Suprapubic skin (tissue), 4 donors: ENCODE measurements at places on chromosomes 5 and 9.

DNA sequence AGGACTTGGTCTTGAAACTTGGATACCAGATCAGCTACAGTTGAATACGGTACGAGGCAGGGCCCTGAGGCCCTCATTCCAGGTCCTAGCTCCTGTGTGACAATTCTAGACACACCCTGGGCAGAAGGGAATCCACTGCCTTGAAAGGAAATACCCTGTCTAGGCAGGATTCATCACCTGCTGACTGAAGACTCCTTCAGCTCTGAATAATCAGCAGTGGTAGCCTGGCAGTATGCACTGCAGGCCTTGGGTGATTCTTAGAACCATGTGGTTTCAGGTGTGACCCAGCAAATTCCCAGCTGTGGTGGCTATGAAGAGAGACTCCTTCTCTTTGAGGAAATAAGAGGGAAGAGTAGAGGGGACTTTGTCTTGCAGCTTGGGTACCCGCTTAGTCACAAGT is 17.2 kb upstream of the EFNA5 start:
- DNase-seq: no peak
- H3K4me3 ChIP-seq: no peak overlapping the region
- no peaks in the 10 kb centered on the region for H3K4me1 ChIP-seq
- no peaks in the 10 kb centered on the region for H3K27me3 ChIP-seq
- no peaks in the 10 kb centered on the region for H3K36me3 ChIP-seq
- no peak overlapping the region for H3K27ac ChIP-seq

GRCh38 chr5:9557696-9558095 is 11.8 kb upstream of the SEMA5A start:
- H3K36me3 ChIP-seq: no peaks in the 10 kb centered on the region
- H3K27me3 ChIP-seq: no peaks in the 10 kb centered on the region
- no peak overlapping the region for H3K27ac ChIP-seq
- DNase-seq: no peak
- peaks cover 8% of the 10 kb centered on the region for H3K4me1 ChIP-seq

DNA sequence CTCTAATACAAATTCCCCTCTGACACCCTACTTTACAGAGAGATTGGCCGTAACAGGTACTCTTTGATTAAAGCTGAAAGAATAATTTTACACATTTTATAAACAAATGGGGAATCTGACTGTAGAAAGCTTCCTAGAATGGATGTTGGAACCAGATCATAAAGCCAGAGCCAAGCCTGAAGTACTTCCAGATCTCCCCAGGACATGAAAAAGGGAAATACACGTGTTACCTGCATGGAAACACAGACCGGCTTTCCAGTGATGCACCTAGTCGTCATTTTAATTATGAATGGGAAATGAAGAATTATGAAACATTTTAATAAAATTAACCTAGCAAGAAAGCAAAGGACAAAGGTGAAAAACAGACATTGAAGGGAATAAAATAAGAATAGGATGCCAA is 66.5 kb downstream of the ERCC6L2 start:
- DNase-seq: no peak
- no peak overlapping the region for H3K27ac ChIP-seq

GRCh38 chr5:96687080-96687479 is 24.9 kb downstream of the CAST start:
- H3K27ac ChIP-seq: no peak overlapping the region
- H3K4me1 ChIP-seq: peaks cover 15% of the 10 kb centered on the region
- no peaks in the 10 kb centered on the region for H3K27me3 ChIP-seq
- no peak for DNase-seq
- H3K4me3 ChIP-seq: no peak overlapping the region

DNA sequence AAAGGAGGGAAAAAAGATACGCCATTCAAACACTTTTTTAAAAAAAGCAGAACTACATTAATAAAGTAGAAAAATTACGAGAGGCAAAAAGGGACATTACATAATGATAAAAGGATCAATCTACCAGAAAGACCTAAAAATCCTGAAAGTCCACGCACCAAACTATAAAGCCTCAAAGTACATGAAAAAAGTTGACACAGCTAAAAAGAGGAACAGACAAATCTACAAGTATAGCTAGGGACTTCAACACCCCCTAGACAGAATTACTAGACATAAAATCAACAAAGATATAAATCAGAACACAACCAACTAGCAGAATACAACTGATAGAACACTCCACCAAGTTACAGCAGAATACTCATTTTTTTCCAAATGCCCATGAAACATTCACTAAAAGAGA is 11.1 kb downstream of the CAMSAP1 start:
- H3K4me1 ChIP-seq: peaks cover 7% of the 10 kb centered on the region
- no peaks in the 10 kb centered on the region for H3K27me3 ChIP-seq
- no peak overlapping the region for H3K4me3 ChIP-seq
- no peaks in the 10 kb centered on the region for H3K36me3 ChIP-seq
- no peak for DNase-seq
- H3K27ac ChIP-seq: no peak overlapping the region

GRCh38 chr5:33370466-33370859 is 70.3 kb upstream of the TARS1 start:
- no peaks in the 10 kb centered on the region for H3K36me3 ChIP-seq
- H3K4me1 ChIP-seq: no peaks in the 10 kb centered on the region
- no peak overlapping the region for H3K4me3 ChIP-seq
- DNase-seq: no peak
- H3K27me3 ChIP-seq: no peaks in the 10 kb centered on the region

GRCh38 chr5:78058625-78059024 is 235.9 kb downstream of the AP3B1 start:
- no peaks in the 10 kb centered on the region for H3K4me1 ChIP-seq
- no peak for DNase-seq
- no peaks in the 10 kb centered on the region for H3K27me3 ChIP-seq
- H3K27ac ChIP-seq: no peak overlapping the region
- H3K4me3 ChIP-seq: no peak overlapping the region

DNA sequence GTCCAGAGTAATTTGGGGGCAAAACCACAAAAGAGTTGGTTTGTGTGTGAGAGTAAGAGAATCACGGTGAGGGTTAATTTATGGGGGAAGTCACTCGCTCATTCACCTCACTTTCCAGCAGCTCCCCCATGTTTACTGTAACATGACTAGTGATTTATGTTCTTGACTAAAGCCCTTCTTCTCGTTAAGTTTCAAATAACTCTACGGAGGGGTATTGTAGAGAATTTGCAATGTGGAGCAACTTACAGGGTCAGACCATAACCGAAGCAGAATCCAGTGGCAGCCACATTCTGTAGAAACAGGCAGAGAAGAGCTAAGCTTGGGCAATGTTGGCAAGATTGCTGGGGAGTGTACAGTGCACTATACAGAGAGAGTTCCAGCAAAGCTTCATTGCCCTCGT is 760.6 kb downstream of the IRX1 start:
- H3K27ac ChIP-seq: no peak overlapping the region
- no peaks in the 10 kb centered on the region for H3K4me1 ChIP-seq
- H3K4me3 ChIP-seq: no peak overlapping the region
- H3K36me3 ChIP-seq: no peaks in the 10 kb centered on the region

- no peak overlapping the region for H3K27ac ChIP-seq
- H3K27me3 ChIP-seq: peaks cover 9% of the 10 kb centered on the region
- peaks cover 17% of the 10 kb centered on the region for H3K4me1 ChIP-seq
- DNase-seq: no peak
These were observed 13.7 kb downstream of the OR1J1 start for GRCh38 chr9:122463828-122464632.

DNA sequence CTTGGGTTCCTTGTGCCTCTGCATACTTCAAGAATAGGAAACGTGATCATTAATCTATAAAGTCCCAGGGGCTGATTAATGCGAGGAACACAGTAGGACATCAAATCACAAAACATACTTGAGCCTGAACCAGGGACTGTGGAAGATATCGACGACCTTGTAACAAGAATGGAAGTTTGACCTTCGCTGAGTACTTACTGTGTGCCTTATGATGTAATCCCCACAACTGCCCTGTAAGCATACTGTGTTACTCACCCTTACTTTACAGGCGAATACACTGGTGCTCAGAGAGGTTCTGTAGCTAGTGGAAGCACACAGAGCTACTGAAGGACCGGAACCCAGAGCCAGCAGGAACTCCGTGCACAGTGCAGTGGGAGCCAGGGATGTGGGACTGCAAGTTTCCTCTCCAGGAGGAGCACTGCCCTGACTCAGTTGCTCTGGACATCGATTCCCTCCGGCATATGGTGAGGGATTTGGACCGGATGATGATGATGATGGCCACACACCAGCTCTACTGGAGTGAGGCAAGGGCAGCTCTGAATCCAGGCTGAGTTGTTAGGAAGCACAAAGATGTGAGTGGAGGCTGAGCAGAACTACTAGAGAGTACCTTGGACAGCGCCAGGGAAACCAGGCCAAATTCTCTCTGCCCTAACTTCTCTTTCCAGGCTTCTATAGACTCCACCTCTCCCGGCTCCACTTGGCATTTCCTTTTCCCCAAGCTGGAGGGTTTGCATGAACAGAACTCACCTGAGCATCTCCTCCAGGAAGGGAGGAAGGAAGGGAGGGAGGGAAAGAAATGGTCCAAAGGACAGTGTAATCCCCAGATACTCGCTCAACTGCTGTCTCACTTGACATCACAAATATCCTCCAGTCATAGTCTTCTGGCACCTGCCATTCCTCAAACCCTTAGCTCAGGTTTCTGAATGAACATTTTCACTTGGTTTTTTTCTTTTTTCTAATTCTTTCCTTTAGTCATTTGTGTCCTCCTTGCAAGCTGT is 1.5 kb upstream of the GABBR2 start:
- no peaks in the 10 kb centered on the region for H3K36me3 ChIP-seq
- no peak overlapping the region for H3K27ac ChIP-seq
- DNase-seq: no peak
- H3K4me1 ChIP-seq: peaks cover 25% of the 10 kb centered on the region
- peaks cover 73% of the 10 kb centered on the region for H3K27me3 ChIP-seq

GRCh38 chr5:10792336-10792735 is 31.3 kb upstream of the DAP start:
- H3K27me3 ChIP-seq: no peaks in the 10 kb centered on the region
- no peak overlapping the region for H3K27ac ChIP-seq
- no peaks in the 10 kb centered on the region for H3K36me3 ChIP-seq
- H3K4me1 ChIP-seq: no peaks in the 10 kb centered on the region
- no peak overlapping the region for H3K4me3 ChIP-seq

- no peak for DNase-seq
- H3K4me1 ChIP-seq: no peaks in the 10 kb centered on the region
- no peak overlapping the region for H3K4me3 ChIP-seq
These were observed 10.2 kb downstream of the DOCK8 start for GRCh38 chr9:224582-225520.

GRCh38 chr5:115456056-115456455 is 88.5 kb downstream of the FEM1C start:
- no peak overlapping the region for H3K4me3 ChIP-seq
- no peaks in the 10 kb centered on the region for H3K36me3 ChIP-seq
- H3K27me3 ChIP-seq: no peaks in the 10 kb centered on the region
- peaks cover 37% of the 10 kb centered on the region for H3K4me1 ChIP-seq

DNA sequence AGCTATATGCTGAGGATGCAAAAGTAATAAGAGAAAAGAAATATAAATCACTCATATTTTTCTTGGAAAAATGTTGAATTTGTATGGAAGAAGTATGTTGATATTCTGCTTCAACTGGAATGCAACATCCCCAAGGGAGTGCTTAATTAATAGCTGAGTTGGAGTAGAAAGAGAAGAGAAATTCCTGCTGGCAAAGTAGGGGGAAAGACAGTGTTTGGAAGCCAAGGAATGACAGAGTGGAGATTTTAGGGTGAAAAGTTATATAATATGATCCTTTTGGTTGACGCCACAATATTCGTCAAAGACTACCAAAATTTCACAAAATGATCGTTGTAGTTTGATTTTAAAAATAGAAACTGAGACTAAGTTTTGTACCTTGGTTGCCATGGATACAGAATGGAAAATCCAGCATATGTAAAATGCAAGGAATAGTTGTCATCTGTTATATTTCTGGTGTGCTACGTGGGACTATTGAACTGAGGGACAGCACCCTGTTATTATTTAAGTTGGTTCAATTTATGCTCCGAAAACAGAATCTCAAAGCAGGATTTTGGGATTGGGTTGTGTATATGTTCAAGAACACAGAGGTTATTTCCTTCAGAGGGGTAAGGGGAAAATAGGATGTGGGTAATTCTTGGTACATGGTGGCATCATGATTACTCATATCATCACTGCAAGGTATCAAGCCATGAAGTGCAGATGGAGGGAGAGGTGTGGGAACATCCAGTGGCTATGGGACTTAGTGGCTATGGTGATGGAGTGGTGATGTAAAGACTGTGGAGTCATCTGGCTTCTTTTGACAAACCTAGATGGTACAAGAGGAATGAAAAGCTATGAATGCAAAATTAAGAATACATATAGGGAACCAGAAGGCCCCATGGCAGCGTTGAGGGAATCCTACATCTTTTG is 61.0 kb downstream of the SUB1 start:
- no peaks in the 10 kb centered on the region for H3K36me3 ChIP-seq
- no peaks in the 10 kb centered on the region for H3K4me1 ChIP-seq
- H3K4me3 ChIP-seq: no peak overlapping the region
- DNase-seq: no peak
- no peak overlapping the region for H3K27ac ChIP-seq
- H3K27me3 ChIP-seq: no peaks in the 10 kb centered on the region

DNA sequence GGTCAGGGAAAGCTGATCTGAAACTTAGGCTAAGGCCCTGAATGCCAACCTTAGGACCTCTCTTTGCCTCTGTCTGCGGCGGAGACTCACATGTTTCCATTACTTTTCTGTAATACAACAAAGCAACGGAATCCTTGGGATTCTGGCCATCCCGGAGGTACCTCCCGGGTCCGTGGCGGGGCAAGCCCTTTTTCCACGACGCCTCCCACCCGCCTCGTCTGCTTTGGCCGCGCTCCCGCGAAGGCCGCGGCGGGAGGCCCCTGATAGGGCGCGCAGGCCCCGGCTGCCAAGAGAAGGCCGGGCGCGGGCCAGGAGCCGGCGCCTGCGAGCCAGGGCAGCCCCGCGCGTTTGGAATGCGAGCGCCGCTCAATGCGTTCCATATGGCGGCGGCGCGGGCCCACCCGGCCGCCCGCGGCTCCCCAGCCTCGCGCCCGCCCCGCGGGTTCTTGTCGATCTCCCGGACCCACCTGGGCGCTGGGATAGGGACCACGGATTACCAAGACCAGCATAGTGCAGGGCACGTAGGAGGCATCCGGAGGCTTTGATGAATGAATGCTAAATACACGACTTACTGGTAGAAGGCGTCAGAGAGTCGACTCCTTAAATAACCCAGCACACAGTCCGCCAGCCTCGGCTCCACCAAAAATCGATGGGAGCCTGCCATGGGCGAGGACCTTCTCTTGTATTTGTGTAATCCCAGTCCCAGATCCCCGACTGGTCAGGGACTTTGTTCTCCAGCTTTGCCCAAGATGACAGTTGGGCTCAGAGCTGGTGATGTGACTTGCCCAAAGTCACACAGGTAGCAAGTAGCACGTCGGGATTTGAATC is 17.5 kb upstream of the PHF19 start:
- H3K36me3 ChIP-seq: no peaks in the 10 kb centered on the region
- peaks cover 25% of the 10 kb centered on the region for H3K4me1 ChIP-seq
- no peaks in the 10 kb centered on the region for H3K27me3 ChIP-seq

DNA sequence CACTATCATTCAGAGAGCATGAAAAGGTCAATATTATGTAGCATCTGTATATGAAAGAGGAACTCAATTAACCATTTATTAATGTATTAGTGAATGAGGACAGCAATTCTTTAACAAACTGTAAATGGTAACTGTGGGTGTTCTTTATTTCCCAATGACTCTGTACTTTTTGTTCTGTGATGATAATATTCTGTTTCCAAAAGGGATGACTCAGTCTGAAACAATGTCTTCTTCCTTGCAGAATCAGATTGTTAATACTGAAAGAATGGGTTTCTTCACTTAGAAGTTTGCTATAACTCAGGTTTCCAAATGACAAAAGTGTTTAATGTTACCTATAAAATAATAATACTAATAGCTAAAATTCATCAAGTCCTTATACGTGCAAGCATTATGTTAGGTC is 1518.7 kb upstream of the WWC1 start:
- no peak for DNase-seq
- H3K4me1 ChIP-seq: no peaks in the 10 kb centered on the region
- no peaks in the 10 kb centered on the region for H3K36me3 ChIP-seq
- no peak overlapping the region for H3K4me3 ChIP-seq
